Activated CD4-positive, alpha-beta T cell treated with anti-CD3 and anti-CD28 coated beads, Interleukin-2, amount 10 ng/mL, durations not matched to agents 24 days and 14 days (primary cell): ENCODE measurements at places on chromosomes 3 and 15. TPM values are rescaled to one million over a fixed set of nuclear protein-coding genes. Genes with fewer than 3 reads are reported as not detected.

MANF gene
- 218 and 229 TPM in 2 replicates for total RNA-seq

CCR9 gene
- total RNA-seq = not detected in 2 replicates

CPNE4 gene
- total RNA-seq = not detected in 2 replicates

WDR76 gene
- 76.6 and 80.4 TPM in 2 replicates for total RNA-seq

GOLGA8S gene
- total RNA-seq = 0.07 TPM in 2 replicates

SCN5A gene
- total RNA-seq = not detected in 2 replicates

SLC30A4 gene
- 0.90 and 1.2 TPM in 2 replicates for total RNA-seq

TF gene
- total RNA-seq = 0.02 and 0.26 TPM in 2 replicates

PEX11A gene
- 1.6 and 2.1 TPM in 2 replicates for total RNA-seq

GOLGA8Q gene
- total RNA-seq = 0.77 TPM in 1 of 2 replicates, not detected in the other

GRCh38 chr3:18499301-18499700 is 74.2 kb upstream of the SATB1 start:
- peak; percentile 75 for DNase-seq

- DNase-seq = no peak
Observed at GRCh38 chr3:14336749-14337598, 65.4 kb upstream of the SLC6A6 start.

DNA sequence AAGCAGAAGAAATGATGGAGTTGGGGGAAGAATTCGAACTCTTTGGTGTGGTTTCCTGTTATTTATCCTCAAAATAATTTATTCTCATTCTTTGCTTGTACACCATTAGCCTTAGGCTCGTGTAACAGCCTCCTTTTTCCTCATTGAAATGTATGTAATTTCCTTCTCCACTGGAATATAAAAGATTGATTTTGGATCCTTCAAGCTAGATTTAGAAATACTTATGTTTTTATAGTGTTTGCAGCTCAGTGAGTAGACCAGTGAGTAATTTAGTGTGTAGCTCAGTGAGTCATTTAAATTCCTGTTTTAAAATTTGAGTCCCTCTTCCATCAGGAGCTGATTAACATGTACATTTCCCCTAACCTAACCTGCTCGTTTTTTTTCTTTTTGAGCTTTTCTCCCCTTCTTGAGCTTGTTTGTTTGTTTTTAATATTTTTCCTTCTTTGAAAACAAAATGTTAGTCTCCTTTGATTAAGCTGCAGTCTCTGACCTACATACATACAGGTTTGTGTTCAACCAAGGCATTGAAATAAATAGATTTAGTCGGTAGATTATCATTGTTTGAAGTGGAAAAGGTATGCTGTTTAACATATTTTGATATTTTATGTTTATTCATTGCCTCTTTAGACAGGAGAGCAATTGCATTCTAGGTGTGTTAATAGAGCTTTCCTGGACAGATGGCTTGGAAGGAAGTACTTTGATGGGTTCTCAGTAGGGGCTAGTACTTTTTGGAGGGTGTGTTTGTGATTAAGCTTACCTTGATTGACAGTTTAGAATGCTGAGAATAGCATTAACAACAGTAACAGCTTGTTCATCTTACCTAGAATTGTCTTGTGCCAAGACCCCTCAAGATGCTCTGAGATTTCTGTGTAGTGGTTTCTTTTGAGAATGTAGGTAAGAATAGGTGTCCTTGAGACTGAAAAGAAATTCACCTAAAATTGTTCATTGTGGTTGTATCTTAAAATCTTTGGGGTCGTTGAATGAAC is 5.9 kb downstream of the USP3 start:
- peak; percentile 46 for DNase-seq

DNA sequence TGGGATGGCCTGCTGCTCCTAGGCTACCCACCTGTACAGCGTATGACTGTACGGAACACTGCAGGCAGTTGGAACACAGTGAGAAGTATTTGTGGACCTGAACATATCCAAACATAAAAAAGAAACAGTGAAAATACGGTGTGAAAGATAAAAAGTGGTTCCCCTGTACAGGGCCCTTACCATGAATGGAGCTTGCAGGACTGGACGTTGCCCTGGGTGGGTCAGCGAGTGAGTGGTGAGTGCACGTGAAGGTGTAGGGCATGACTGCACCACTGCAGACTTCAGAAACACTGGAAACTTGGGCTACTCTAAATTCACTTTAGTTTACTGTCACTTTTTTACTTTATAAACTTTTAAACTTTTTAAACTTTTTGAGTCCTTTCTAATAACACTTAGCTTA is 71.2 kb upstream of the SLC6A6 start:
- DNase-seq = no peak

GRCh38 chr3:150449169-150449721 is 41.1 kb downstream of the TSC22D2 start:
- no peak for DNase-seq

DNA sequence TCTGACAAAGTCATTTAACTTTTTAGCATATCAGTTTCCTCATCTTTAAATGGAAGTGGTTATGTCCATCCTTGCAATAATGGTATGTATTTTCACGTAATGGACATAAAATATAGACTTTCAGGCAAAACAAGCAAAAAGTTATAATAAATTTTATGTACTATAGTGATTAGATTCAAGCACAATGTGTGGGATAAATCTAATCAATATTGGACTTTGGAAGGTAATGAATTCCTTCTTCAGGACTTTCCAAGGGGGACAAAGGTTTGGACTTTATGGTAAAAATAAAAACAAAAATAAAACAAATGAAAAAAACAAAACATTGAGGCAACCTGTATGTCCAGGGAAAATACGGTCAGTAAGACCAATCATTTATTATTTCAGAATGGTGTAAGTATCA is 357.7 kb downstream of the ROBO1 start:
- DNase-seq = no peak

DNA sequence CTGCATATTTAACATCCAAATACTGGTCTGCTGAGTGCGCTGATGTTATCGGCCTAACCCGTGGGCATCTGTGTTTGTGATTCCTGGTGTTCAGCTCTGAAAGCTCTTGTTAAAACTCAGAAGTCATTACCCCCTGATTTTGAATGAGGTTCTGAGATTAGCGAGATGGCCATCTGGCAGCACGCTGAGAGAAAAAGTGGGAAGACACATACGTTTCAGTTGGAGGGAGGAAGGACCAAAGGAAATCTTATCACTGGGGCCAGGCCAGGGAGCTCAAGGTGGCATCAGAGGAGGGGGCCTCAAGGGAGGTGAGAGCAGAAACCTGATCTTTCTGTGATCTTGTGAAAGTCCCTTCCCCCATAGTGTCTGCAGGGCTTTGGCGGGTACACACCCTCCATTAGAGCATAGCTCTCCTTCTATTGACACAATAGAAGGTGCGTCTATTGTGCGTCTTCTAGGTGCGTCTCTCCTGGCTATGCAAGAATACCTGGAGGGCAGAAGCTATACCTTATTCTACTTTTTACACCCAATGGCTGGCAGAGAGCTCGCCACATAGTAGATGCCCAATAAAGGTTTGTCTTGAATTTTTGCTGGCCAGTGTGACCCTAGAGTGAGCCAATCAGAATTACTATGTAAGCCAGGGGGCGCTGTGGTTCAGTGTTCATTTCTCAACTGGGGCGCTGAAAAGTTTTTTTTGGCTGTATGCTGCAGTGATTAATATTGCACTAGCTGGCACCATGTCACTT is 182.4 kb downstream of the SHQ1 start:
- peak; percentile 85 for DNase-seq

DNA sequence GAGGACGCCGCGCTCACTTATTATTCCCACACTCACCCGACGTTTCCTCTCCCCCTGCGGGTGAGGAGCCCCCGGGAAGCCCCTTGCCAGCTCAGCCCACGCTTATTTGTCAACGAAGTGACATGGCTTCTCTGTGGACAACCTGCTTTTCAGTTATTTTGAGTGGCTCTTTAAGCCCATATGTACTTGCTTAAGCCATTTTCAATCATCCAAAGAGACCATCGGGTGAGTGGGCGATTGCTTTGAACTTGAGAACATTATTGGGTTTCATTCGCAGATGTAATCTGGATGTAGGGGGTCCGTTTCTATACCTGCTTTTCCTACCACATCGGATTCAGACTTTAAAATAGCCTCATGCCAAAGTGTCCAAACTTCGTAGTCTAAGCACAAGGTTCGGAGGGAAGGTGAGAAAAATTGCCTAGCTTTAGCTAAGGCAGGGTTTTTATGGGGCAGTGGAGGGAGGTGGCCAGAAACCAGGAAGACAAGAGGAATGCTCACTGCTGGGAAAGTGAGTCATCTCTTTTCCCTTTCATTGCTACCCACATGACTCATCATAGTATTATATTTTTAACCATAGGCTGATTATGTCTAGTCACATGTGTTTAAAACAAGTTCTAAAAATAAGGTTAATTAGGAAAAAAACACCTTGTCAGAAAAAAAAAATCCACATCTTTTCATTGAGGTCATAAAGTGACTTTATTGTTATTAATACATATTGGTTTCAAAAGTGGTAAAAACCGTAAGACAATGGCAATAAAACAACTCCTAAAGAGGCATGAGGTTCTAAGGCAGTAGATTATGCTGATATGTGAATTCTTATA is 773.1 kb upstream of the NR2F2 start:
- no peak for DNase-seq

DNA sequence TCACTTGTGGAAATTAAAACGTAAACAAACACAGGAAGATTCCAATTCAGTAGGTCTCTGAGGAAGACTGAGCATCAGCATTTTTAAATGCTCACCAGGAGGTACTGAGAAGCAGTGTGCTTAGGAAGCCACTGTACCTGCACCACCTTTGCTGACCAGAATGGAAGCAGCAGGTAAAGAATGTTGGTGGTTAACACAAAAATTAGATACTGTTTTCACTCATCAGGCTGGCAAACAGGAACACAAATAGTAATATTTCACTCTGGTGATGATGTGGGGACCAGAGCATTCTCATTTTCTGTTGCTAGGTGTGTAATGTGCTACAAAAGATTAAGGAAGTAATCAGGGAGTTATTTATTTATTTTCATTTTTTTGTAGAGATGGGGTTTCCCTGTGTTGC is 29.9 kb upstream of the GHSR start:
- no peak for DNase-seq

GRCh38 chr3:11655196-11655928 is 11.6 kb upstream of the VGLL4 start:
- DNase-seq = no peak

GRCh38 chr15:40313531-40314398 is 6.0 kb upstream of the PLCB2 start:
- DNase-seq = no peak

- peak; percentile 80 for DNase-seq
Observed at GRCh38 chr15:66720206-66721010, 18.4 kb downstream of the SMAD6 start.

GRCh38 chr15:66472176-66472999 is 25.2 kb downstream of the SNAPC5 start:
- DNase-seq = peak; percentile 88

- DNase-seq = no peak
Observed at GRCh38 chr15:52199271-52199670, 8.1 kb upstream of the GNB5 start.

GRCh38 chr3:127628788-127629466 is at the start of gene PODXL2:
Gene PODXL2 (plus strand): TSS chr3:127629185. CDS start chr3:127629220, 35 bp downstream.
- DNase-seq = peak; percentile 80

GRCh38 chr3:176609361-176609760 is 587.9 kb downstream of the TBL1XR1 start:
- DNase-seq = no peak
